Stimulated activated CD8-positive, alpha-beta memory T cell treated with anti-CD3 and anti-CD28 coated beads, Interleukin-12 subunit alpha, Interleukin-12 subunit beta, amount 100 ng/mL, for 1 hour (primary cell): ENCODE measurements at places on chromosomes 12 and 14.
A peak's percentile ranks its signal among the peaks of the same experiment; 100 is the strongest.

DNA sequence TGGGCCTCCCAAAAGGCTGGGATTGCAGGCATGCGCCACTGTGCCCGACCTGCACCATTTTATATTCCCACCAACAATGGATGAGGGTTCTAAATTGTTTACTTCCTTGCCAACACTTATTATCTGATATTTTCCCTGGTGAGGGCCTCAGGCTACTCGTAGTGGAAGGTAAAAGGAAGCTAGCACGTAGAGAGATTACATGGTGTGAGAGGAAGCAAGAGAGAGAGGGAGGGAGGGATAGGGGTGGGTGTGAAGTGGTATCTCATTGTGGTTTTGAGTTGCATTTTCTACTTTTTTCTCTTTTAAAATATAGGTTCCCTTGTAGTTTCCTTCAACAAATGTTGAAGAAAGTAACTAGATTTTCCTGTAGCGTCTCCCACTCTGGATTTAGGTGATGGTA is 30.9 kb downstream of the MYO1H start:
- no peak for DNase-seq

DNA sequence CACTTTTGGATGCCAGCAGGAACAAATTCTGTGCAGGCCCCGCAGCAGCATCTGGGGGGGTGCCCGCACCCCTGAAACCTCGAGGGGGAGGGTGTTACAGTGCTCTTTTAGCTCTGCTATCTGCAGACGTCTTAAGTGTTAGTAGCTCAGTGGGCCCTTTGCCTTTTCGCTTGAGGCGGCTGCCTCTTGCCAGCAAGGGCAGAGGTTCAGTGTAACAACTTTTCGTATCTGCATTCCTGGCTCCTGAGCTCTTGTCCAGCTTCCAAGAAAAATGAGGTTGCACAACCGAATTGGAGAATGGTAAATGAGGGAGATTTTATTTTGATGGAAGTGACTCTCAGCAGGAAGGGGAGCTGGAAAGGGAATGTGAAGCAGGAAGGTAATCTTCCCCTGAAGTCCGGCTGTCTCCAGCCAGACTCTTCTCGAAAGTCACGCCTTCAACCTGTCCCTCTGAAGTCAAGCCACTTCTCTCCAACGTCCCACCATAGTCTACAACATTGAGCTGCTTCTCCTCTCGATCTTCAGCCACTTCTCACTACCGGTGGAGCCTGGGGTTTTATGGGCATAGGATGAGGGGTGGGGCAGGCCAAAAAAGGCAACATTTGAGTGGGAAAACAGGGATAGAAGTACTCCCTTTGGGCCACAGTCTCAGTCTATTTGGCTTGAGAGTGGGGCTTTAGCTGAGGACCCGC is 17.8 kb downstream of the TAS2R50 start:
- DNase-seq = no peak

DNA sequence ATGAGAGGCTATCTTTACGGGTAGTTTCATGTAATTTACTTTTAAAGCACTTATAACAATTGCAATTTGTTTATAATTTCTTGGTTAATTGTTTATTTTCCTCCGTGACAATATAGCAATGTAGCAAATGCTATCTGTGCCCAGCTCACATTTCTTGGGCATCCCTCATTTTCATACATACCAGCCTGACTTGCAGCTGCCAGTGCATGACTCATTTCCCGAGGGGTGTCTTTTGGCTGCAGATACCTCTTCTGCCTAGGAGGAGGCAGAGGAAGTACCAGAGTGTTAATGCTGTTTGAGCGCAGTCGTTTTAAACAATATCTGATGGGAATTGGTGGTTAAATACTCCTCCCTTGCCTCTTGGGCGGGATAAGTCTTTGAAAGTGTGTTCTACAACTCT is 104.2 kb upstream of the ABCD2 start:
- no peak for DNase-seq

- peak; percentile 21 for DNase-seq
Measured at GRCh38 chr12:131929581-131930456, 743 bp downstream of the PUS1 start.

GRCh38 chr14:62470935-62471334 is 574.3 kb downstream of the KCNH5 start:
- no peak for DNase-seq

GRCh38 chr12:66014818-66015217 is 115.7 kb downstream of the LLPH start:
- DNase-seq = no peak

- DNase-seq = no peak
Measured at GRCh38 chr14:74585406-74586335, 26.4 kb downstream of the LTBP2 start.

- no peak for DNase-seq
Measured at GRCh38 chr12:5910790-5911548, 34.1 kb downstream of the ANO2 start.

DNA sequence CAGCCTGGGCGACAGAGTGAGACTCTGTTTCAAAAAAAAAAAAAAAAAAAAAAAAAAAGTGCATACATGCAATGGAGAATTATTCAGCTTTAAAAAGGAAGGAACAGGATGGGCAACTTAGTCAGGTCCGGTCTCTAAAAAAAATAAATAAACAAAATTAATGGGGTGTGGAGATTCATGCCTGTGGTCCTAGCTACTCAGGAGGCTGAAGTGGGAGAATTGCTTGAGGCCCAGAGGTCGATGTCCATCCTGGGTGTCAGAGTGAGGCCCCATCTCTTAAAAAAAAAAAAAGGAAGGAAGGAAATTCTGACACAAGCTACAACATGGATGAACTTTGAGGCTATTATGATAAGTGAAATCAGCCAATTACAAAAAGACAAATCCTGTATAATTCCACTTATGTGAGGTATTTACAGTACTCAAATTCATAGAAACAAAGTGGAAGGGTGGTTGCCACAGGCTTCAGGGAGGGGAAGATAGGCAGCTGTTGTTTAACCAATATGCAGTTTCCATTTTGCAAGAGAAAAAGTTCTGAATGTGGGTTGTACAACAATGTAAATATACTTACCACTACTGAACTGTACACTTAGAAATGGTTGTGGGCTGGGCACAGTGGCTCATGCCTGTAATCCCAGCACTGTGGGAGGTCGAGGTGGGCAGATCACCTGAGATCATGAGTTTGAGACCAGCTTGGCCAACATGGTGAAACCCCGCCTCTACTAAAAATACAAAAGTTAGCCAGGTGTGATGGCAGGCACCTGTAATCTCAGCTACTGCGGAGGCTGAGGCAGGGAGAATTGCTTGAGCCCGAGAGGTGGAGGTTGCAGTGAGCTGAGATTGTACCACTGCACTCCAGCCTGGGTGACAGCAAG is 12.3 kb upstream of the APOF start:
- no peak for DNase-seq

DNA sequence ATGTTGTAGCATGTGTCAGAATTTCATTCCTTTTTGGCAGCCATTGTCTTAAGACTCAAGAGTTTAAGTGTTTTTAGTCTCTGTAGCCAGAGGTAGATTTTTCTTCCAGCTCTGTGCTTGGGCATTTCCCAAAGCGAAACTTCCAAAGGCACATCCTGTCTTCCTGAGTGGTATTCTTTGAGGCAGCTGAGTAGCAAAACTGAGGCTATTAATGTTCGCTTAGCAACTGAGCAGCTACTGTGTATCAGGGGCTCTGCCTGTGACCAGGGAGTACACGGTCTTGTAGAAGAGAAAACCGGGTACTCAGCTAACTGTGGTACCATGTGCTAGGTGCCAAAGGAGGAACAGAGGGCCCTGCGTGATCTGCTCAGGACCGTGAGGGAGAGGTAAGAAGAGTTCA is 52.0 kb downstream of the ETV6 start:
- no peak for DNase-seq

DNA sequence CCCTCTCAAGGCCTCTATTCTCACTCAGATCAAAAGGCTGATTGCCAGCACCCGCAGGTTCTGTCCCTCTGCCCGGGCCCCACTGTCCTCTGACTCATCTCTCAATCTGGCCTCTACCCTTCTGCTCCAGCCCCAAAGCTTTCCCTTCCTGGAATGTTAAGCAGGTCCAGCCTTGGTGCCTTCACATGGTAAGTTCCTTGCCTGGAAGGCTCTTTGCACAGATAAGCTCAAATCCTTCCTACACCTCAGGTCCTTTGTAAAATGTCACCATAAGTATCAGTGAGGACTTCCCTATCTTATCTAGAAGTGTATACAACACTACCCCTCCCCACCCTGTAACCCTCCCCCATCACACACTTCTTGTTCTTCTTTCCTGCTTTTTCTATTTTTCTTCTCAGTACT is 22.2 kb downstream of the LPCAT3 start:
- DNase-seq = no peak

DNA sequence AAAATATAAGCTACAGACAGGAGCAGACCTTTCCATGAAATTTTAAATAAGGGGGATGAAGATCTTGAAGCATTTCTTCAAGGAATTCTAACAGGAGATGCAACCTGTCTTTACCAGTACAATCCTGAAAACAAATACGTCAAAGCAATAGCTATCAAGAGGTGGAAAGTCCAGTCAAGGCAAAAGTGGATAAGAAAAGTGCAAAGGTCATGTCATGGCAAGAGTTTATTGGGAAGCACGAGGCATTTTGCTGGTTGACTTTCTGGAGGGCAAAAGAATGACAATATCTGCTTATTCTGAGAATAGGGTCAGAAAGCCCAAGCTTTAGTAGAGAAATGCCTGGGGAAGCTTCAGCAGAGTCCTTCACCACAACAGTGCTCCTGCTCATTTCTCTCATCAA is 34.3 kb upstream of the PRB4 start:
- no peak for DNase-seq

DNA sequence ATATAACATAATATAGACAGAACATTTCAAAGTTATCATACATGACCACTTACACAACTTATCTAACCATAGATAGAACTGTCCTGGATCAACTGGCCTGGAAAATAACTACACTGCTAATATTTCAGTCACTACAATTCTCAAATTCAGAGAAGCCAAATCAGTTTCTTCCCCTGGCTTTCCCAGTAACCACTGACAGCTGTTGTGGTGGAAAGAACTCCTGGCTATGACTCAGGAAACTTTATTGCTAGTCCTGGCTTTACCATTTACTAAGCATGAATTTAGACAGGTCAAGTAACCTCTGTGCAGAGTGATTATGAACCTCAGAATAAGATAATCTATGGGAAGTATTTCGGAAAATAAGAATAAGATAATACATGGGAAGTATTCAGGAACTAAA is 244.9 kb upstream of the DIO2 start:
- DNase-seq = no peak

DNA sequence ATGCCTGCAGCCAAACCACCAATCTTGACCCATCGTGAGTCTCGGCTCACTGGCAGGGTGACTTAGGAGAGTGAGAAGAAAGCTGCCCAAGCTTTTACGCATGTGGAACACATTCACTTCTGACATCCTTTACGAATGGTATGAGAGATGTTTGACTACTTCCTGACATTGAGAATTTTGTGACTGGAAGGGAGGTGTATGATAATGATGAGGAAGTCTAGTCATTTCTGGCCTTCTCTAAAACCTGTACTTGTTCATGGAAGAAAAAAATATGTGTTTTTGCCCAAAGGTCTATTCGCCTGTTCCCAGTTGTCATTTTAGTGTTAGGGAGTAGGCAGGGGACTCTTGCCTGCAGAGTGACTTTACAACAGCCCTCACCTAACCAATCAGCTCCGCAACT is 227.2 kb upstream of the ATP2B1 start:
- no peak for DNase-seq

DNA sequence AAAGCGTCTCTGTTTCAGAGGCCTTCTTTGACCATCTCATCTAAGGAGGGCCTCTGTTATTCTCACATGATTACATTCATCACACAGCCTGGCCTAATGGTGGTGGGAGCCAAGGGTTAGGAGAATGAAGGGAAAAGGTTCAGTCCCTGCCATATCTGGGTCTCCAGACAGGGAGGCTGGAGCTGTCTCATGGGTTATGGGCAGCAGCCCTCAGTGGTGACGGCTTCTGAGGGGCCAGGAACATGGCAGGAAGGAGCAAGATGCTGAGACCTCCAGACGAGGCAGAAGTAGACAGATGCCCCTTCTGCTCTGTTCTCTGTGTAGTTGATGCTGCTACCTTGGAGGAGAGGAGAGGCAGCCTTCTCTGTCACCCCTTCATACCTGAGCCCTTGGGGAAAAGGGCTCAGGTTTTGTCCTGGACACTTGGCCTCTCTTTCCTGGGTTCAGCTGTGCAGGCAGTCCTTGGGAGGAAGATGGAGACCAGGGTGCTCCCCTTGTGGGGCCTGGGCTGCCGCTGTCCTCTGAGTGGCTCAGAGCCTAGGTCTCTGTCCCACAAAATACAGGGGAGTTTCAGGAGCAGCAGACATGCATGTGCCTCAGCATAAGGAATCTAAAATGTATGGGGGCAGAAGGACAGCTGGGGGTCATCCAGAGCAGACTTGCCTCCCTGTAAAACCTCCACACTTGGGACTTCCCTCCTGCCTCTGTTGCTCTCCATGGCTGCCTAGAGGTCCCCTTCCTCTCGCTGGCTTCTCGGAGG is 3.6 kb downstream of the IFI27L2 start:
- DNase-seq = no peak

DNA sequence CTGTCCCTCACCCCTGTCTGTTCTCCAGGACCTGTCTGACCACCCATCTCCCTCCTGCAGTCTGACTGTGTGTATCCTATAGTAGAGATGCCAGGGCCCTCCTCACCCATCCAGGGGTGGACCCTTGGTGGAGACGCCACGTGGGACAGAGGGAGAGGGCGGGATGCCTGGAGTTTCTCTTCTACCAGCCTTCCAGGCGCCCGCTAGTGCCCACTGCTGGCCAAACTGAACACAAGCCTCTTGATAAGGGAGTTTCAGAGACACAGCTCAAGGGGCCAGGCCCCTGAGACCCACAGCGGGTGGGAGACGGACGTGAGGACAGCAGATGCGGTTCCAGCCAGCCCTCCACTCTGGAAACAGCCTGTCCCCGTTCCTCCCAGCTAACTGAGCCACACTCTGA is 147.3 kb downstream of the RBM19 start:
- DNase-seq = no peak

DNA sequence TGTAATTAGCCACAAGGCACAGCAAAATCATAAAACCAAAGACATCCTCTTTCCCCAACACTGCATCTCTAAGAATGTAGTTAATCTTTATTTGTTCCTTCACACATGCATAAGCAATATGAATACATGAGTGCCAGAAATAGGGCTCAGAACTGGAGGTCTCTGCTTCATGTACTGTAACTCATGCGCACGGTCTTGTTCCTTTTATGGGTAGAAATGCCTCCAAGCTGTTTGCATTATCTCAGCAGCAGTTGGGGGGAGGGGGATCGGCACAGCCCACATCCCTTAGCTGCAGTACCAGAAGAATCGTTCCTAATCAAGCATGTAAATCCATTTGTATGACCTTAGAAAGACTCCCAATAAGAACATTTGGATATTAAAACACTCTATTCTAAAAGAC is 20.0 kb downstream of the RHOJ start:
- no peak for DNase-seq
